ENCODE measurements at places on chromosomes 16 and 17. TPM values are rescaled to one million over a fixed set of nuclear protein-coding genes. Genes with fewer than 3 reads are reported as not detected.

Gene LITAFD
- total RNA-seq: not detected

DNA sequence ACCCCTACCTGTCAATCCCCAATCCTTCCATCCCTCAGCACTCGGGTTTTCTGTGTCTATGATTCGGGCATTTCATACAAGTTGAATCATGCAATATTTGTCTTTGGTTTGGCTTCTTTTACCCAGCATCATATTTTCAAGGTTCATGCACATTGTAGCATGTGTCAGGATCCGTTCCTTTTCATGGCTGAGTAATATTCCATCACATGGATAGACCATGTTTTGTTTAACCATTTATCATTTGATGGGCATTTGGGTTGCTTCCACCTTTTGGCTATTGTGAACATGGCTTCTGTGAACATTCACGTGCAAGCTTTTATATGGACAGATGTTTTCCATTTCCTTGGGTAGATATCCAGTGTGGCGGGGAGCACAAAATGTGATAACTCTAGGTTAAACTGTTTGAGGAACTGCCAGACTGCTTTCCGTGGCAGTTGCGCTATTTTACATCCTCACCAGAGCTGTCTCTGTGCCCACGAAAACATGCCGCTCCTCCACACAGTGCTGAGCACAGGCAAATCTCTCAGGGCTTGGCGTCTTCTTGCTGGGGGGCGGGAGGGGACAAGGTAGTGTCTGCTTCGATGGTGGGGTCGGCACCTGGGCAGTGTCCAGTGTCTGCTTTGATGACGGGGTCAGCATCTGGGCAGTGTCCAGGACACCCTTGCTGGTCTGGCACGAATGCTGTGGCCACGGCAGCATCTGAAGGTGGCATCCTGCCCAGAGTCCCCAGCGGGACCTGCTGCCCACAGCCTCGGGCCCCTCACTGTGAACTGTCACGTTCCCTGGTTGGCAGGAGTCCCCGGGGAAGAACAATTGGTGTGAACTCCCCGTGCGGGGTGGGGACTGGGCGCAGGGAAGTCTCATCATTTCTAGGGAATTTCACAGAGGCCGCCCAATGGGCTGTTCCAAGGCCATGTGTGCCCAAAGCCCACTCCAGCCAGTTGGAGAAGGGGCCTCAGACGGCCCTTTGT, 32.4 kb upstream of the JPH3 start:
- no peak for DNase-seq
- H3K36me3 ChIP-seq: no peaks in the 10 kb centered on the region
- H3K4me3 ChIP-seq: no peak overlapping the region
- no peak overlapping the region for H3K27ac ChIP-seq
- no peaks in the 10 kb centered on the region for H3K27me3 ChIP-seq

Gene GRAPL
- total RNA-seq: not detected

Gene EPX
- not detected for total RNA-seq

DNA sequence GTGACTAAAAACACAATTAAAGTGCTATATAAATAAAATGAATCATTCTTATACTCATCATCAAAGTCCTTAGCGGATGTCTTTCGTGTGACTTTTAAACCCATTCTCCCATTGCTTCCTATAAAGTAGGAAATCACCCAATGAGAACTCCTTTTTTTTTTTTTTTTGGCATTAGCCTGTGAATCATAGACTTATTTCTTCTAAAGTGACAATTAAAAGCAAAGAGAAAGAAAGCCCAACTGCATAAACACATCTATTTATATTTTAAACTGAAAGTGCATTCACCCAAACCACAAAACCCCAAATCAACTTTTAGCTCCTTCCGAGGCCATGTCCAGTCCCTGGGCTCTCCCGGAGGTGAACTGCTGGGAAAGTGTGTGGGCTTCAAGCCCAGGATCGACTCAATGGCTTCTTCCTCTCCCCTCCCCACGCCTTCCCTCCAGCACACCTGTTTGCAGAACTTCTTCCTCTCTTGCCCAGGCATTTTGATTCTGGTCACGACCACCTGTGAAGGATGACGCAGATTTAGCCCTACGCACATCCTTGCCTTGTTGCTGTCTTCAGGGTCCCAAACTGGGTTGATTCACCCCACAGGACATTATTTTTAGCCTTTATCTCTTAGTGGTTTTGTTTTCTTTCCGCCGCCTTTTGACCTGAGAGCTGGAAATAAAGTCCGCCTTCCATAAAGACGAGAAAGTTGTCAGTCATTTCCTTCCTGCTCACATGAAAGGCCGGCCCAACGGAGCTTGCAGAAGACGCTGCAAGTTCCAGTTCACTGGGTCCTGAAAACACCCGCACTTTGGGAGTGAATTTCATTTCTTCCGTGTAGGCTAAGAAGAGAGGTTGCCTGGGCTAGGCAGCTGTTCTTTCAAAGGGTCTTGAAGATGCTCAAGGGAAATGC, 166.8 kb downstream of the MAP2K6 start:
- H3K4me3 ChIP-seq: no peak overlapping the region
- H3K36me3 ChIP-seq: no peaks in the 10 kb centered on the region
- H3K4me1 ChIP-seq: no peaks in the 10 kb centered on the region

Gene LGALS9C
- 1.2 TPM for total RNA-seq

- no peak overlapping the region for H3K4me3 ChIP-seq
- H3K36me3 ChIP-seq: no peaks in the 10 kb centered on the region
- no peaks in the 10 kb centered on the region for H3K27me3 ChIP-seq
- DNase-seq: no peak
- H3K27ac ChIP-seq: no peak overlapping the region
Measured at GRCh38 chr17:58121925-58122324, 26.3 kb upstream of the OR4D1 start.

- peak overlapping the region; percentile 98 for H3K27ac ChIP-seq
- no peak for DNase-seq
- H3K36me3 ChIP-seq: no peaks in the 10 kb centered on the region
- peak overlapping the region; percentile 70 for H3K4me3 ChIP-seq
- peaks cover 59% of the 10 kb centered on the region for H3K4me1 ChIP-seq
Measured at GRCh38 chr17:1484676-1485422, 7.6 kb downstream of the MYO1C start.

Gene CPHXL2
- total RNA-seq: not detected

Gene NXPH3
- total RNA-seq: 18.4 TPM

Gene KRT12
- total RNA-seq: not detected

- H3K4me3 ChIP-seq: no peak overlapping the region
- H3K36me3 ChIP-seq: no peaks in the 10 kb centered on the region
- no peaks in the 10 kb centered on the region for H3K27me3 ChIP-seq
- no peak for DNase-seq
- H3K27ac ChIP-seq: peak overlapping the region; percentile 92
- peaks cover 45% of the 10 kb centered on the region for H3K4me1 ChIP-seq
Measured at GRCh38 chr16:74448990-74449389, 27.7 kb upstream of the CLEC18B start.

Gene ITGAX
- 4.4 TPM for total RNA-seq

Gene SLC4A1
- not detected for total RNA-seq

- H3K4me3 ChIP-seq: no peak overlapping the region
- H3K36me3 ChIP-seq: no peaks in the 10 kb centered on the region
- no peak overlapping the region for H3K27ac ChIP-seq
- peaks cover 3% of the 10 kb centered on the region for H3K4me1 ChIP-seq
Measured at GRCh38 chr16:88200896-88201185, 181.9 kb upstream of the ZNF469 start.

DNA sequence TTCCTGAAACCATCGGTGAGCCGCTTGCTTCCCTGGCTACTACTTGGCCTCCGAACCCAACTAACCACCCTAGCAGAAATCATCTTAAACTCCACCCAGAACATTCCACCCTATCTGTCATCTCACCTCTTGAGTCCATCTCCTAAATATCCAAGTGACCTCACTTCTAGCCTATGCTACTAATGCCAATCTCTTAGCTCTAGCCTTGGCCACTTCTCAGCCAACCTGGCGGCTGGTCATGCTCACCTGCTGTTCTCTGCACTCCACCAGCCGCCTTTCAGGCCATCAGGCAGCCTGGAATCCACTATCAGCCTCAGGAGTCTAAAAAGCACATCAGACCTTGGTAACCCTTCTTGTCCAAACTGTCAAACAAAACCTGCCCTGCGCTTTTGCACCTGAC, 11.9 kb upstream of the CYTH1 start:
- H3K27me3 ChIP-seq: no peaks in the 10 kb centered on the region
- H3K27ac ChIP-seq: no peak overlapping the region
- no peak overlapping the region for H3K4me3 ChIP-seq
- no peak for DNase-seq
- peaks cover 51% of the 10 kb centered on the region for H3K36me3 ChIP-seq

DNA sequence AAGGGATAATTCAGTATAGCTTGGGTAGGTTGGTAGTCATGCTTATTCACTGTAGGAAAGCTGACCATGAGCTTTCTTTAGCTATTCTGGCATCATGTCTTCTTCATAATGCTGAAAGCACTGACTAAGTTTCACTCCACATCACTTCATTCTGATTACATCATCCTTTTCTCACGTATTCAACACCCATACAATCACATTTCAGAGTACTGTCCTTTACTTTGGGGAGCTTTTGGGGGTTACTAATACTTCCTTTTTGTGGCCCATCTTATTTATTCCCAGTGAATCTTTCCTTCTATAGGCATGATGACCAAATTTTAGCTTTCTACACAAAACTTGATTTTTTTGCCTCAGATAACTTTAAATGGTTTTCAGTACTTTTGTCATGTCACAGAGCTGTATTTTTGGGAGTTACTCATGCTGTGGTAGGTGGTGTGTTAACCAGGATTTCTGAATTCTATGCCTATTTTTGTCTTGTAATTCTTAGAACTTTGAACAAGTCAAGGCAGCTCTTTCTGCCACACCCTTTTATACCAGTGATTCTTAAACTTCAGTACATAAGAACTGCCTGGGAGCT, 23.5 kb downstream of the TADA2A start:
- no peaks in the 10 kb centered on the region for H3K27me3 ChIP-seq
- no peak for DNase-seq
- H3K4me3 ChIP-seq: no peak overlapping the region
- peak overlapping the region; percentile 62 for H3K27ac ChIP-seq
- H3K4me1 ChIP-seq: peaks cover 6% of the 10 kb centered on the region

- no peak for DNase-seq
- no peaks in the 10 kb centered on the region for H3K36me3 ChIP-seq
- H3K27ac ChIP-seq: no peak overlapping the region
- H3K4me3 ChIP-seq: no peak overlapping the region
- H3K27me3 ChIP-seq: no peaks in the 10 kb centered on the region
- no peaks in the 10 kb centered on the region for H3K4me1 ChIP-seq
Measured at GRCh38 chr17:58315750-58316149, 12.8 kb downstream of the TSPOAP1 start.

Gene CYLD
- total RNA-seq: 33.9 TPM

DNA sequence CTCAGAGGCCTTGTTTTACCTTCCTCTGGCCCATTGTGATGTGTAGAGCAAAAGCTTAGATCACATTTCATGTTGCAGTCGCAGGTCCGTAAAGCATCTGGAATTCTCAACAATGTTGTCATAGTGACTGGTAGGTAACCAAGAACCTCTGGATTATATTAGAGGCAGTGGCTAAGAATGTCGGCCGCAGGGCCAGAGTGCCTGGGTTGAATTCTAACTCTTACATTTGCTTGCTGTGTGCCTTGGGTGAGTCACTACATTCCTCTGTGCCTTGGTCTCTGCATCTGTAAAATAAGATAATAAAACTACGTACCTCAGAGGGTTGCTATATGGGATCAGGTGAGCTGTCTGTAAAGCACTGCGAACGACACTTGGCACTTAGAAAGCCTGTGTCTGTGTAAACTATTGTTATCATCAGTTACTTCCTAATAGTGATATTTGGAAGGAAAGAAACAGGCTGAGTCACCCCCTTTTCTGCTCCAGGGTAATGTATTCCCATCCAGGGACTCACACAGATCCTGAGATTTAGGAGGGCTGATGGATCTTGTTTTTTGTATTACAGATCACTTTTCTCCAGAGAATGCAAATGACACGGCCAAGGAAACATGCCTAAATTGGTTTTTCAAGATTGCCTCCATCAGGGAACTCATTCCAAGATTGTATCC, 52.2 kb downstream of the VPS35L start:
- no peak overlapping the region for H3K4me3 ChIP-seq
- H3K36me3 ChIP-seq: peaks cover 27% of the 10 kb centered on the region
- H3K27me3 ChIP-seq: no peaks in the 10 kb centered on the region
- no peak for DNase-seq
- H3K27ac ChIP-seq: peak overlapping the region; percentile 28
- no peaks in the 10 kb centered on the region for H3K4me1 ChIP-seq

GRCh38 chr16:9670033-9670432, 512.2 kb downstream of the GRIN2A start:
- no peaks in the 10 kb centered on the region for H3K4me1 ChIP-seq
- H3K27ac ChIP-seq: no peak overlapping the region
- H3K36me3 ChIP-seq: no peaks in the 10 kb centered on the region

DNA sequence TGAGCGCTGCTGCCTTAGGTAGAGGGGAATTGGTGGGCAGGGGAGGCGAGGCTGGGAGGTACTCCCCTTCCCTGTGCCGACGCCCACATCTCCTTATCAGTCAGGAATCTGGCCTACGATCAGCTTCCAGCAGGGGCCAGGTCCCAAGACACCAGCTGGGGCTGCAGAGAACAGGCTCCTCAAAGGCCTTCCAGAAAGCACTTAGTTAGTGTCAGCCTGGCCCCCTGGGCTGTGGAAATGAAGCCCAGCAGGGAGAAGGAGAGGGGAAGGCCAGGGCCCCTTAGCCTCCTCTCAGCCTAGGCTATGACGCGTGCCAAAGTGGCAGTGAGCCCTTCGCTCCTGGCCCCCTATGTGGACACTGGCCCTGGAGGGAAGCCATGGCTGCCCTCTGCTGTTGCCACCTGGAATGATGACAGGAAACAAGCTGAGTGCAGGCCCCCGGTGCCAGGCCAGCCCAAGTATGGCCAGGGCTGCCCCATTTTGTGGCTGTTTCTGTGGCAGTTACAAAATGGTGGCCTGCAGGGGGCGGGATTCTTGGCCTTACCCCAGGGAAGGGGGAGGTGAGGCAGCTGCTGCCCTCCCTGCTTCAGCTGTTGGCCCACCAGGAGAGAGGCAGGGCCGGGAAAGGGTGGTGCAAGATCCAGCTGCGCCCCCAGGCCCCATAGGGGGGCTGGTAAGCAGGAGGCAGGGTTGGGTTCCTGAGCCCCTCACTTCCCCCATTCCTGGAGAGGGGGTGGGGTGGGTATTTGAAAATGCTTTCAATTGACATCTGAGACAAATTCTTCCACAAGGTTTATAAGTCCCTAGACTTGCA, 11.3 kb downstream of the TBX4 start:
- peaks cover 10% of the 10 kb centered on the region for H3K4me1 ChIP-seq
- H3K4me3 ChIP-seq: no peak overlapping the region
- H3K36me3 ChIP-seq: no peaks in the 10 kb centered on the region
- no peak overlapping the region for H3K27ac ChIP-seq
- H3K27me3 ChIP-seq: no peaks in the 10 kb centered on the region

- H3K27ac ChIP-seq: no peak overlapping the region
- H3K36me3 ChIP-seq: no peaks in the 10 kb centered on the region
- H3K4me1 ChIP-seq: peaks cover 14% of the 10 kb centered on the region
- H3K27me3 ChIP-seq: no peaks in the 10 kb centered on the region
- DNase-seq: no peak
Measured at GRCh38 chr17:41366070-41366469, 3.5 kb downstream of the KRT33B start.

- DNase-seq: no peak
- no peak overlapping the region for H3K4me3 ChIP-seq
- H3K27ac ChIP-seq: no peak overlapping the region
- H3K4me1 ChIP-seq: peaks cover 20% of the 10 kb centered on the region
Measured at GRCh38 chr16:49562228-49562627, 188.6 kb downstream of the C16orf78 start.

Gene OMG
- total RNA-seq: not detected

Gene POLR2A
- 118 TPM for total RNA-seq

Gene KRT40
- total RNA-seq: not detected

Gene ARHGAP27
- 80.0 TPM for total RNA-seq

Data from vagina (tissue), 2 donors.